Stimulated activated CD8-positive, alpha-beta memory T cell treated with anti-CD3 and anti-CD28 coated beads, Interleukin-4, amount 100 ng/mL, for 4 hours (primary cell): ENCODE measurements at places on chromosomes 5 and 9.

- DNase-seq: no peak
These were observed 146.9 kb upstream of the SLC1A3 start for GRCh38 chr5:36459176-36460135.

DNA sequence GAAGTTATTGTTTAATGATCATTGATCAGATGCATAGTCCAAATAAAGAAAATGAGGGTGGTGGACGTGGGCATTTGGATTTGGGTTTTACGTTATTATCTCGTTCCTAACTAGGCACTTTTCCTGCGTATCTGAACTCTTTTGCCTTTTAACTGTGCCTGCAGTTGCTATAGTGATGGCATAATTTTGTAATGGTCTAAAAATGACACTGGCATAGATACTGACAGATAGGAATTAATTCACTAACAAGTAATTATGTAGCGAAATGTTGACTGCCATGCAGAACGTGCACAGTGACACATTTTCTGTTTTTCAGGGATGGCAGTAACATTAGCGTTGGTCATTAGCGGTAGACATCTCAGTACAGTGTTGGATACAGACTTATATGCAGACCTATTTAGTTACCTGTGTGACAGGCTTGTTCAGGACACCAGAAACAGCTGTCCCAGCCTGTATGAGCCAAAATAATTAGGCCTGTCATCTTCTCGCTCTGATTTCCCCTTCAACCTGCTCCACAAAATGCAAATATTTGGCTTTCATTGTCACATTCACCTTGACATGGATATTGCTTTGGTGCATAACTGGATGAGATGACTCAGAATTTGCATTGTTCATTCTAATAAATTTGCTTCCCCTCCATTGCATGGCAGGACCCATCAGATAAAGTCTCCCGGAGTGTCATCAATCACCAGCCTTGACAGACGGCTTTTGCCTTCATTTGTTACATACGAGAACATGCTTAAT lies 413.3 kb upstream of the IRX1 start:
- no peak for DNase-seq

DNA sequence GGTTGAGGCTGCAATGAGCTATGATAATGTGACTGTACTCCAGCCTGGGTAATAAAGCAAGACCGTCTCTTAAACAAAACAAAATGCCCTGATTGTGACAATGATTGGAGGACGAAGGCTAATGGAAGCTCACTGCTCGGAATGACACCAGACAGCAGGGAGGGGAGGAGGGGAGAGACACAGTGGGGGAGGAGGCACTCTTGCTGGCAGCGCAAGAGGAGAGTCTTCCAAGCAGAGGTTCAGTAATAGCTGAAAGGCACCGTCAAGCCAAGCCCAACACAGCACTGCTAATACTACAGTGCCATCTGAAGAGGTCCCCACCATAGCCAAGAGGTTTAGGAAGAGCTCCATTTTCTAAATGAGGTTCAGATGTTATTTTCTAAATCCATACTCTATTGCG lies 102.3 kb downstream of the GLDC start:
- DNase-seq: no peak

GRCh38 chr9:95073918-95074317 lies 243.6 kb downstream of the FANCC start:
- no peak for DNase-seq

DNA sequence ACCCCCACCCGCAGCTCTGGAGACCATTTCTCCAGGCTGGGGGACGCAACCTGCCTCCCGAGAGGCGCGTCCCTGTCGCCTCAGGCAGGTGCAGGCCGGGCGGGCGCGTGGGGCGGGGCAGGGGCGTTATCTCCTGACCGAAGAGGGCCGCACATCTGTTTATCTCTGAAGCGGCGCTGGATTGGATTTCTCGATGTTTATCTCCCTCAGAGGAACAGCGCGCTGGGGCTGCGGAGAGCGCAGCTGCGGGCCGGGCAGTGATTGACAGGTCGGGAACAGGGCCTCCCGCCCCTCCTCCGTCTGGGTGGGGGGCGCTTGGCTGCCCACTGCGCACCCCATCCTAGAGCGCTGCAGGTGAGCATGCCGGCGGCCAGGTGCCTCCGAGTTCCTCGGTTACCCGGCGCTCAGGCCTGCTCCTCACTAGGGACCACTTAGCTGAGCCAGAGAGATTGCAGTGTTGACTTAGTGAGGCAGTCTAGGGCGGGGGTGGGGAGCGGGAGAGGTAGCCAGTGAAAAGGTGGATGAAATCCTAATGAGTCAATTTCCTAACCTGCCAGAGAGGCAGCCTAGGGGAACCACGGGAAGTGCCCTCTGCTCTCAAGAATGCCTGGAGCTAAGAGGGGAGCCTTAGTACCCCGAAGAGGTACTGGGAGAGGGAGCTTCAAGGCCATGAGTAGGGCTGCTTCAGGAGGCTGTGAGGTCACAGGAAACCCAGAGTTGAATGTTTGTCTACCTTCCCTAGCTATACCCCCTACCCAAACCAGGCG lies 39.6 kb upstream of the TIFAB start:
- no peak for DNase-seq

DNA sequence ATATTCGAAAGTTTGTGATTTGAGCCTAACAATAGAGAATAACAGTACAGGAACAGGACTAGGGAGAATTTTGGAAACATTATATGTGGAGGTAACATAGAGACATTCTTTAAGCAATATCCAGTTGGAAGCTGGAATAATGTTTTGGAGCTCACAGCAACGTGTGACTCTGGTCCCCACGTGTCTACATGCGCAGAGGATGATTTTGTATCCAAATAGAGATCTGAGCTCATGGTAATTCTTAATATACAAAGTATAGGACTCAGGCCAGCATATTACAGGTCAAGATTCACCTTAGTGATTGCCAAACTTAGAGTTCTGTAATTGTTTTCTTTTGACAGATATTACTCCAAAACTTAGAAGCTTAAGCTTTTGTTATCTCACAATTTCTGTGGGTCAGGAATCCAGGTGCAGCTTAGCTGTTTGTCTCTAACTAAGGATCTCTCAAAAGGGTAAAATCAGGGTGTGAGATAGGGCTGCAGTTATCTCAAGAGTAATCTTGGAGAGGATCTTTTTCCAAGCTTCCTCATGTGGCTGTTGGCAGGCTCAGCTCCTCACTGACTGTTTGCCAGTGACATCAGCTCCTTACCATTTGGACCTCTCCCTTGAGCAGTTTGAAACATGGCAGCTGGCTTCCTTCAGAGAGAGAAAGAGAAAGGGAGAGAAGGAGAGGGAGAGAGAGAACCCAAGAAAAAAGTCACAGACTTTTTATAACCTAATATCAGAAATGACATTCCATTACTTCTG lies 272.0 kb upstream of the ZNF462 start:
- no peak for DNase-seq

GRCh38 chr9:114732823-114733222 lies 50.8 kb upstream of the TEX48 start:
- DNase-seq: no peak

DNA sequence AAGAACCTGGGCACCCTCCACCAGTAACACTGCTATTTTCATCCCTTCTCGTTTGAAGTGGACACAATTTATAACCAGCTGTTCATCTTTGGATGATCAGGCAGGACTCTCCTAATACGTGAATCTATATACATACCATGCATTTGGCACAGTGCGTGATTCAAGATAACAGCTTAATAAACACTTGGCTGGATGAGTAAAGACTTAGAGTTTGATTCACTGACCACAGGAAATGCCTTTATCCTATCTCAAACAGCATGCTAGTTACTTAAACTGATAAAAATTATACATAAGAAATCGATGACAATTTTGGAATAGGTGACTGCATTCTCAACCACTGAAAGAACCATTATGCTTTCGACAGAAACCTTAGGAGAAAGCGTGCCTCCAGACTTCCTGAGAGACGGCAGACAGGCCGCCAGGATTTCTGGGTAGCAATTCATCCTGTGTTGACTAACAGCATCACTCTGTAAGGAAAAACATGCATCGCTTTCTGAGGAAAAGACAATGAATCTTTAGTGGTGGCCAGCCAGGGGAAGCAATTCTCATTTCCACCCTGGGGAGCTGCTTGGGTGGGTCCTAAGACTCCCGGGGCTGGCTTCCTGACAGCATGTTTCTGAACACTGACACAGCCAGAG lies 9.7 kb downstream of the MRPL36 start:
- DNase-seq: no peak

- DNase-seq: no peak
These were observed 1.0 kb downstream of the NREP start for GRCh38 chr5:111755942-111756381.

- no peak for DNase-seq
These were observed 195.3 kb downstream of the CNTLN start for GRCh38 chr9:17330097-17330496.

DNA sequence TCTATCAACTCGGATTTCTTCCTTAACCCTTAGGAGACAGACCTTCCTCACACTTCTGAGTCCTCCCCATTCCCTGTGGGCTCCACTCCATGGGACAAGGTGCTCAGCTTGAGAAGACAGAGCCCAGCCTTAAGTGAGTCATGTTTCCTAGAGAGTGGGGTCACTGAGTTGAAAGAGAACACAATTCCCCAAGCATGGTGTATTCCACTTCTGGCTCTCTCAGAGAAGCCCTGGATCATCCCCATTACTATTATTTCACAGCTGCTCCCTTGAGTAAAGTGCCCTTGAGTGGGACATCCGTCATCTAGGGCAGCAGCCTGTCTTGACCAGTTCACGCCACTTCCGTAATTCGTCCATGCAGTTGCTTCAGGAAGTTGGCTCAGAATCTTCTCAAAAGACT lies 604.8 kb downstream of the BNC2 start:
- no peak for DNase-seq

- DNase-seq: no peak
These were observed 12.9 kb downstream of the MSX2 start for GRCh38 chr5:174737330-174737729.

- DNase-seq: no peak
These were observed 190.7 kb downstream of the CDK5RAP2 start for GRCh38 chr9:120389300-120389699.

DNA sequence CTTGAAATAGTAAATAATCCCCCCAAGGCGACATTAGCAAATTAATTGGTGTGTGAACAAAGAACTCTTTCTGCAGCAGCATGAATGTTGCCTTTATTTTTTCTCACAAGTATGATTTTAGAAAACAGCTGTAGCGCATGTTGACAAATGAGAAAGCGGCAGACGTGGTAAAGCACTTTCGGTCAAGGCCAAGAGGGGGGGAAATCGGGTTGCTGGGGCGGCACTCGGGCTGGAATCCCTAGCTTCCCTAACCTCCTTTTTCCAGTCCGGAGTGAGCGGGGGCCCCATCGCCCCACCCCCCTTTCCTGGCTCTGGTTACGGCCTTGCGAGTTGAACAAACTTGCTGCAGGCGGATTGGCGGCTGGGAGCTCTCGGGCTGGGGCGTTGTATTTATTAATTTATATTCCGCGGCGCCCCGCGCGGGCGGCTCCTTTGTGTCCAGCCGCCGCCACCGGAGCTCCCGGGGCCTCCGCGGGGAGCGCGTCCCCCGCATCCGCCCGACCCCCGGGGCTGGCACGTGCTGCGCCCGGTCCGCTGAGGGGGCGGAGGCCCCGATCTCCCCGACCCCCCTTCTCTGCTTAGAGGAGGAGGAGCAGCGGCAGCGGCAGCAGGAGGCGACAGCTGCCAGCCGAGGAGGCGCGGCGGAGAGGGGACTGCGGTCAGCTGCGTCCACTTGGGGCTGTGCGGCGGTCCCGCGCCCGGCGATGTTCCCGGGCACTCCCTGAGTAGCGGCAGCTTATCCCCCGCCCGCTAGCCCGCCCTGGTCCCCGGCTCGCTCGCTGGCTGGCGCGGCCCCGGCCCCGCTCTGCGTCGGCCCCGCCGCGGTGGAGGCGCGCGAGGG lies at the start of gene RHOBTB3:
Gene RHOBTB3, plus strand, starts transcription at position 607 of the 841 bp plus-strand sequence. CDS start 347 bp downstream, outside the sequence.
- peak; percentile 19 for DNase-seq

- no peak for DNase-seq
These were observed 44.5 kb upstream of the ORM1 start for GRCh38 chr9:114278356-114278755.

GRCh38 chr5:103035701-103036100 lies 84.2 kb downstream of the GIN1 start:
- no peak for DNase-seq

GRCh38 chr5:142934051-142934762 lies 164.0 kb downstream of the ARHGAP26 start:
- DNase-seq: no peak

DNA sequence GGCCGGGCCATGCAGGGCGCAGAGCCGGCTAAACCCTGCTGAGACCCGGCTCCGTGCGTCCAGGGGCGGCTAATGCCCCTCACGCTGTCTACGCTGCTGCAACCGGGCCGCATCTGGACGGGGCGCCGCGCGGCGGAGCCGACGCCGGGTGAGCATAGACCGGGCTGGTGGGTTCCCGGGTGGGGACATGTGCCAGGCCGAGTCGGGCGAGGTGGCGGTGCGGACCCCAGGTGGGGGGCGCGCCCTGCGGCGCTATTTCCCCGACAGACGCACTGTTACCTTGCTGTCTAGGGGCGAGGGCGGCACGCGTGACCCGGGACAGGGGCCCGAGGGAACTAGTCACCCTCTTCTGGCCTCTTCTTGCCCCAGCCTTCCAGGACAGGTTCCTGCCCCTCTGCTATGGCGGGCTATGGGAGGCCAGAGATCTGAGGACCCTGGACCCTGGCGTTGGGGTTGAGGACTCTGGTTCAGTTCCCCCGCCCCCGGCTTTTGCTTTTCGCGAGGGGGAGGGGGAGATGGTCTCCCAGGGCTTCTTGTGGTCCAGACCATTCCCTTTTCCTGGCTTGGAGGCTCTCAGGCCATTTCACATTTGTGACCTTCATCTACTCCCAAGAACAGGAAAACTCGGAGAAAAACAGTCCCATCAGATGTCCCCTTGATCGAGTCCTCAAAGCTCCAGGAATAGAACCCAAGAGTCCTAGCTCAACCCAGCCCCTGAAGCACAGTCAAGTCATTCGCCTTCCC lies 536 bp downstream of the SLC27A4 start:
- DNase-seq: no peak

- DNase-seq: no peak
These were observed 101.6 kb upstream of the SSBP2 start for GRCh38 chr5:81852291-81853029.

DNA sequence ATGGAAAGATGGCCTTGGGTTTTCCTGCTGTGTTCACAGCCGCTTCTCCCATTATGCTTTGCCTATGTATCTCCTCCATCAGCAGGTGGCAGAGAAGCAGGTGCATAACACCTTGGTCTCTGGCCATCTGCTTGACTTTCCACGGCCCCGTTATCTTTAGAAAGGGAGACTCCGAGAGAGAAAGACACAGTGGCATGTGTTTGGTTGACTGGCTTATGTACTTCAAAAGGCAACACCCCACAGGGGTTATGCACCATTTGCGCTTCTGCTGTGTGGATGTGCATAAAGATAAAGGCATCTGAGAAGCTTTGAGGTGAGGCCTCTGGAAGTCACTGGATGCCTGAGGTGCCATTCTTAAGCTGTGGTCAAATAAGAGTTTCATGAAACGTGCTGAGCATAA lies 138.4 kb downstream of the EGFLAM start:
- DNase-seq: no peak

DNA sequence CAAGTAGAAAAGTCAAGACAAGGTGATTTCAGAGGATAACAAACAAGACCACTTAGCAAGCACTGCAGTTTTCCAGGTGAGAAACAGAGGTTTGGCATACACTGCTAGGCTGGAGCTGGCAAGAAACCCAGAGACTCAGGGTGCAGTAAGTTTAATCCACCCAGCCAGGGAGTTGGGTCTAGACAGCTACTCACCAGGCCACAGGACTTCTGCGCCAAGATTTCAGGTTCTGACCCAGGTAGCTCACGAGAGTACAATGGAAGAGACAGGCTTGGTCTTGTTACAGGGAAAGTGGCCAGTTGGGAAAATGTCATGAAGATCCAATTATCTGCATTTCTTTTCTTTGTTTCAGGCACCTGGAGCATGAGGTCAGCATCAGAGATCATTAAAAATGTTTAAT lies 9.8 kb downstream of the SMIM23 start:
- DNase-seq: no peak

- no peak for DNase-seq
These were observed 13.1 kb downstream of the TLN1 start for GRCh38 chr9:35718721-35719511.
